ENCODE measurements at places on chromosomes 4 and X.
A peak's percentile ranks its signal among the peaks of the same experiment; 100 is the strongest.

DNA sequence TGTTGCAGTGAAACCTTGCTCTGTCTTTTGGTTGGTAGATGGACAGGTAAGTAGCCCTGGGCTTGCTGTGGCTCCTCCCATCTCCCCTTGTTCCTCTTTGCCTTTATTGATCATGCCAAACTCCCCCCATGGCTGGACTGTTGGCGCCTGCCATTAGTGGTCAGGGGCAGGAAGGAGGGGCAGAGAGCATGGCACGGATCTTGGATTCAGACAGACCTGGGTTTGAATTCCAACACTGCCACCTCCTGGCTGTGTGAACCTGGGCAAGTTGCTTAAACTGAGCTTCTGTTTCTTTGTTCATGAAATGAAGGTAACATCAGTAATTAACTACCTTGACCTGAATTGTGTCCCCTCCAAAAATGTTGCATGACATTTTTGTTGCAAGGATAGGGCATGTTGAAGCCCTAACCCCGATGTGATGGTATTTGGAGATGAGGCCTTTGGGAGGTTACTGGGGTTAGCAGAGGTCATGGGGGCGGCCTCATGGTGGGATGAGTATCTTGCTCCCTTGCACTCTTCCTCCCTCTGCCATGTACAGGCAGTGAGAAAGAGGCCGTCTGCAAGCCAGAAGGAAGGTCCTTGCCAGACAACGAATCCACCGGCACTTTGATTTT lies 6.0 kb downstream of the SLC2A9 start:
- peak; percentile 12 for DNase-seq

GRCh38 chrX:150459196-150459595 lies 96.1 kb downstream of the MAMLD1 start:
- DNase-seq, result peak; percentile 5

DNA sequence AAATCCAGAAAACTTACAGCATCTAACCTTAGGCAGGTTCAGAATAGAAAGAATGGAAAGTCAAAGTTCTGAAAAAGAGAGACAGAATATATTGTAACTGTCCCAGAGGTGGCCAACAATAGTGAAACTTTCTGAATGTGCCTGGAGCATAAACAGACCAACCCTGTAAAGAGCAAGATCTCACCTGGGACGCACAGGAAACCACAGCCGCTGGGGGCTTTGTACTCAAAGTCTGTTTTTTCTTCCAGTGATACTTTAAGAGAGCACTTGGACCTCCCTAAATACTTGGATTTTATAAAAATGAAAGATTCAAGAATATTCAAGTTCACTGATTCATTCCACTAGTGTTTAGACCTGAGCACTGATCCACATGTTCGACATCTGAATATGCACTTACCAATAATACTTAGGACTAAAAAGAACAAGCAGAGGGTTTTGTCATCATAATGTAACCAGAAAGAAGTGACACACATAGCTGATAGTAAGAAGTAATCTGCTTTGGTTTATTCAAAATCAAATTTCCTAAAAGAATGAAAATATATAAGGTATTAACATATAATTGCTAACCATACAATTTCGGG lies 35.3 kb downstream of the ARAP2 start:
- peak; percentile 62 for DNase-seq

DNA sequence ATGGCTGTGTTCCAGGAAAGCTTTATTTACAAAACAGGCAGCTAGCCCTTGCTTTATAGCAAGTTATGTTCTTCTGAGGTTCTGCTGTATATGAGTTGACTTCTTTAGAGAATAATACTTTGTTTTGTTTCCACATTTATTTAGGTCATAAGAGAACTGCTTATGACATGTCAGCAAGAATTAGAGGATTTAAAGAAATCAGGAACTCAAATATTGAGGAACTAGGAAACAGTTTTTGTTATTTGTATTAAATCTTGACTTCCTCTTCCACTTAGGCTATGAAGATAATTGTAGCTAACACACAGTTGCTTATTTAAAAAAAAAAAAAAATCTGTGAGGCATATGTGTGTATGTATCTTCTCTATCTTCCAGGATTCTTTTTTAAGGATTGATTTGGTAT lies 14.3 kb downstream of the ZRSR2 start:
- no peak for DNase-seq

DNA sequence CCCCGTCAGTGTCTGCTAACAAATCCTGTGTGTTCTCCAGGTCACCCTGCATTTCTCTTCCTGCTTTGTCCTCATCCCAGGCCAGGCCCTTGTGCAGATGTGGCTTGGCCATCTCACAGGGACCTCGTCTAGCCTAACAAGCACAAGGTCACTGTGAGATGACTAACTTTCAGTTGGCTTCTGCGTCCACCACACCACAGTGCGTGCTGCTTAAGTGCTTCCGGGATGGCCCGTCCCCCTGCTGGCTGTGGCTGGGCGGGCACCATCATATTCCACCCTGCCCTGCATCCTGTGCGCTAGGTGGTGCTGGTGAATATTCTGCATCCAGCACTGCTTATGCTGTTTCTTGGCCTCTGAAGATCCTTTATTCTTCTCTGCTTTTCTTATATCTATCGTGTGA lies 33.8 kb downstream of the RBBP7 start:
- DNase-seq, result no peak

DNA sequence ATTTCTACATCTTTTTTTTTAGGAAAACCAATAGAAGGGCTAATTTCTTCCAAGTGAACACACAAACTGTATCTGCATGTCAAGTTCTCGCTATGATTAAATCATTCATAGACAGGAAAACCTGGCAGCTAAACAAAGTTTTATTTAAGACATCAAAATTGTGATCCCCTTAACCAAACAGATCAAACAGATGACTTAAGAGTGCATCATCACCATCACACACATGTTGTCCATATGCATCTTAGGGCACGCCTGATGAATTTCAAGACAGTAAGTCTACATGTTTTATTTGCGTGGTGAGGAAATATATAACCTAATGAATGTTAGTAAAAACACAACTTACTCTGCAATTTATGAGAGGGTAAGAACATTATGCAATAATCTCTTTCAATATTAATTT lies 317.0 kb upstream of the ANXA10 start:
- DNase-seq, result no peak

DNA sequence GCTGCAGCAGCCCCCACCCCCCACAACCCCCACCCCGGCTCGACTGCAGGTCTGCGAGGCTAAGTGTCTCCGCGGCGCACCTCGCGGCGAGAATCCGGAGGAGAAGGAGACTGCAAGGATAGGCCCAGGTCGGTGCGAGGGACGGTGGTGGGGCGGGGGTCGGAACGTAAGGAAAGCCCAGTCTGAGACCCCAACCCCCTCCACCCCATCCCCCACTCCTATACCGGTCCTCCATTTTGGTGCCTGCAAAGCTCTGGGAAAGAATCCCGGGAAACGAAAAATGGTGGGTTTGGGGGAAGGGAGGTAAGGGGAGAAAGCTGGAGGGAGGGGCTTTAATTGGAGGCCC lies 614 bp downstream of the BEX3 start:
- DNase-seq, result no peak

DNA sequence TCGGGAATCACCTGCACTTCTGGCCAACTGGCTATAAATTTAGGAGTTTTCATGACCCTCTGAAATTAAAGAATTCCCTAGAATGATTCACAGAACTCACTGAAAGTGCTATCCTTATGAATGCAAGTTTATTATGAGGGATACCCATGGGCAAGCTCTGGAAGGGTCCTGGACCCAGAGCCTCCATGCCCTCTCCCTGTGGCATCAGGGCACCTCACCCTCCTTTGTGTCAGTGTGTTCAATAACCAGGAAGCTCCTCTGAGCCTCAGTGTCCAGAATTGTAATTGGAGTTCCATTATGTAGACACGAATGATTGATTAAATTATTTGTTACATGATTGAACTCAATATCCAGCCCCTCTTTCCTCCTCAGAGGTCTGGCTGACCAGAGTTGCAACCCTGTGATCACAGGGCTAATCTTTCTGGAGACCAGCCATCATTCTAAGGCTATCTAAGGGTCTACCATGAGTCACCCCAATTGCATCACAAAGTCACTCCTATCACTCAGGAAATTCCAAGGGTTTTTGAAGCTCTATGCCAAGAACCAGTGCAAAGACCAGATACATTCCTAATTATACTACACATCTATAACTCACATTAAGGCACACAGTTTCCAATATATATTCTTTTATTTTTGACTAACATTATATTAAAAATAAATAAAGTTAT lies 8.9 kb downstream of the ANXA3 start:
- no peak for DNase-seq
